ENCODE measurements at places on chromosomes 2 and 18. TPM values are rescaled to one million over a fixed set of nuclear protein-coding genes. Genes with fewer than 3 reads are reported as not detected.

ZNF513 gene
- 9.0 TPM for total RNA-seq

ASB18 gene
- total RNA-seq: not detected

AP1S3 gene
- 7.7 TPM for total RNA-seq

ITGB6 gene
- total RNA-seq: 12.3 TPM

PIEZO2 gene
- total RNA-seq: 19.0 TPM

LRRC30 gene
- total RNA-seq: not detected

POLR1A gene
- 13.0 TPM for total RNA-seq

SP140 gene
- total RNA-seq: not detected

GALR1 gene
- 0.14 TPM for total RNA-seq

RNU2-63P gene
- total RNA-seq: not detected

REG1B gene
- not detected for total RNA-seq

SCN9A gene
- total RNA-seq: 0.46 TPM

RFTN2 gene
- 17.5 TPM for total RNA-seq

DSG4 gene
- total RNA-seq: 0.68 TPM

TMEM198 gene
- 5.7 TPM for total RNA-seq

OXER1 gene
- total RNA-seq: 4.5 TPM

SERPINB13 gene
- total RNA-seq: not detected

RESP18 gene
- not detected for total RNA-seq

SCG2 gene
- total RNA-seq: 5.4 TPM

ANKRD30B gene
- total RNA-seq: 2.5 TPM

DNAJC5G gene
- not detected for total RNA-seq

TUBA3D gene
- total RNA-seq: 92.0 TPM

TGOLN2 gene
- total RNA-seq: 165 TPM

PLGLB2 gene
- not detected for total RNA-seq

MTX2 gene
- 47.6 TPM for total RNA-seq

PMS1 gene
- 23.8 TPM for total RNA-seq

GPR17 gene
- not detected for total RNA-seq

SLC4A5 gene
- total RNA-seq: 65.9 TPM

CXCR2 gene
- not detected for total RNA-seq

CYP27A1 gene
- 97.7 TPM for total RNA-seq

C2orf80 gene
- not detected for total RNA-seq

STARD6 gene
- not detected for total RNA-seq

WNT10A gene
- 4.3 TPM for total RNA-seq

CFAP221 gene
- 18.3 TPM for total RNA-seq

PDCD1 gene
- total RNA-seq: 0.80 TPM

C2orf66 gene
- total RNA-seq: not detected

DLX2 gene
- total RNA-seq: 0.45 TPM

Measured in prostate gland (tissue), 2 donors.